ENCODE measurements at places on chromosomes 4 and X.

DNA sequence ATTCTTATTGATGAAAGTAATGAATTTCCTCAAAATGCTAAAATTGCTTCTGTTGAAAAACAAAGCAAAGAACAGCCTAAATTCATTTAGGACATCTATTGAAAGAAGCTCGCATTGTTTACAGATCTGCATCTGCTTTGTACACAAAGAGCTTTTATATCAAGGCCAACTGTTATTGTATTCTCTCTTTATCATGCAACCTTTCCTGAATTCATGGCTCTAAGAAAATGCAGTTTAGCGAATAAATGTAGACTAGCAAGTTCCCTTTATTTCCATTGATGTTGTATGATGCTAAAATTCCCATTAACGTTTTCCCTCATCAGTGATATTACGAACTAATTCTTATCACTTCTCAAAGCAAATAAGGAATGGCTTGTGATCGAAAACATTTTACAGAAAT, 446.3 kb downstream of the MID1IP1 start:
- DNase-seq, result no peak

DNA sequence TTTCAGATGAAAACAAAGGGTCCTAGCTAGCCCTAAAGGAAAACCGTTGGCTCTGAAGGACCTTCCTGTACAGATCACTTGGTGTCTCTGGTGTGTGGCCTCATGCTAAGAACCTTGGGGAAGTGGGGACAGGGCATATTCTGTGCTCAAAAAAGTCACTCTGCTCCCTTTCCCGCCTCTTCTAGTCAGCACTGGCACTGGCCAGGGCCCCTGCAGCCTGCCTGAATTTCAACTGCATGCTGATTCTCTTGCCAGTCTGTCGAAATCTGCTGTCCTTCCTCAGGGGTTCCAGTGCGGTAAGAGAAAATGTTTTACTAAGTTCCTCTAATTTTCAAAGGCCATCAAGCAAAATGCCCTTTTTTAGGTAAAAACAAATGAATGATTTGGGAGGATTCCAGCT, 3.4 kb downstream of the CYBB start:
- no peak for DNase-seq

DNA sequence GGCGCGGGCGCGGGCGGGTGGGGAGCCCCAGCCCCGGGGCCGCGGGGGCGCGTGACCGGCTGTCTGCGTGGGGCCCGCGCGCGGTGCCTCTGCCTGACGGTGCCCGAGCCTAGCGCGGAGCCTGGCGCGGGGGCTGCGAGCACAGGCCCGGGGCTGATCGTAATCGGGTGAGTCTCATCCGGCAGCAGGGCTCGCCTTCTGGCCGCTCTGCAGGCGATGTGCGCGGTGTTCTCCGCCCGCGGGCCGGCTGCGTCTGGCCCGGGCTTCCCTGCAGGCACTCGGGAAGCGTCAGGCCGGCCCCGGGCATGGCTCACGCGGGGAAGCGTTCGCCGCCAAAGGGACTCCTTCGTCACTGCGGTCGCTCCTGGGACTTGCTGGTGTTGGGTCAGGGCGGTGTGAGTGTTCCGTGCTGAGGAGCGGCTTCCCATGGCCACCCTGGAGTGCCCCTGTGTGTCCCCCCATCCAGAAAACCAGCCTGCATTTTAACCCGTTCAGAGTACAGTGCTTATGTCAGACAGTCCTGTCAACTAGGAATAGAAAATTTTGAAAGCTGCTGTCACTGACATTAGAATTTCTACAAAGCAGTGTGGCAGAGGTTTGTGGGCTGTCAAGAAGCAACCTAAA, 40.6 kb downstream of the FAM149A start:
- DNase-seq, result peak; percentile 62

GRCh38 chrX:9940421-9940820, 26.7 kb upstream of the CLDN34 start:
- DNase-seq, result peak; percentile 93

- no peak for DNase-seq
These were observed 12.8 kb downstream of the SCARB2 start for GRCh38 chr4:76200771-76201231.

DNA sequence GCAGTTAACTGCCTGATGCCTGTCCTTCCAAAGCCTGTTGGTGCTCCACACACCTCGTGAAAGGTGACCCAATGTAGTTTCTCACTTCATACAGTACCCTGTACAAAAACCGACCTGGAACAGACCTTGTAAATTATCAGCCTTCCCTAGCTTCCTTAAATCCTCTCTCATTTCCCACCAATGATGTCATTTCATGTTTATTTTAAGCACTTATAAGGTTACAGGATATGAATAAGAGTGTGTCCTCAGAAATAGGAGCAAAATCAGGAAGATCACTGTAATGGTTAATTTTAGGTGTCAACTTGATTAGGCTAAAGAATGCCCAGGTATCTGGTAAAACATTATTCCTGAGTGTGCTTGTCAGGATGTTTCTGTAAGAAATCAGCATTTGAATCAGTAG, 44.7 kb downstream of the TMEM150C start:
- peak; percentile 63 for DNase-seq

- no peak for DNase-seq
These were observed 54.8 kb downstream of the DHX15 start for GRCh38 chr4:24529555-24529954.

GRCh38 chrX:149718757-149719156, 6.9 kb downstream of the MAGEA11 start:
- no peak for DNase-seq

DNA sequence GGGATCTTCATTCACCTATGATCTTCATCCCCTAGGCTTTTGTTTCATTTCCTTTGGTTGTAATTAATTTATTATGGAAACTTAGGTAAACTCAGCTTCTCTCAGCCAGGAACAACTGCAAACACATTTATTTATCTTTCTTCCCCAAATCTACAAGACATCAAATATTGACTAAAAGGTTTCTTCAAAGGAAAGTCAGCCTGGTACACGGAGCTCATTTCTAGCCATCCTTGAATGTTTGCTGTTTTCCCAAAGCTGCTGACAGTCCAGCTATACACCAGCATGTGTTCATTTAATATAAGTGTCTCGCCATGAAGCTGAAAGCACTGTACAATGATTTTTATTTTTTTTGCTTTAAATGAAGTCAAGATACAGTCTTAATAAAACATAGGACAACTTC, 16.8 kb downstream of the RBM47 start:
- no peak for DNase-seq

DNA sequence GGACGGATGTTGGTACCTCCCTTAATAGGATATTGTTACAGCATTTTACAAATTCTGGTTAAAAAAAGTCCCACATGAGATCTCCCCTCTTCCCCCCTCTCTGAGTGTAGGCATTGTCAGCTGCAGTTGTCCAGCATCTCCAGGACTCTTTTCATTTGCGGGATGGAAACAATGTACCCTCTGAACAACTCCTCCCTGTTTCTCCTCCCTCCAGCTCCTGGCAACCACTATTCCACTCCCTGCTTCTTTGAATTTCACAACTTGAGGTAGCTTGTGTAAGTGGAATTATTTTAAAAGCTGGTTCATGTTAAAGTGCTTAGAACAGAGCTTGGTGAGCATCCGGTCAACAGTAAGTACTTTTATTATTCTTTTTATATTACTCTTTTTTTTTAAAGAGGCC, 69.8 kb downstream of the TBL1X start:
- peak; percentile 50 for DNase-seq

GRCh38 chrX:84340968-84341367, 153.0 kb upstream of the RPS6KA6 start:
- peak; percentile 53 for DNase-seq

DNA sequence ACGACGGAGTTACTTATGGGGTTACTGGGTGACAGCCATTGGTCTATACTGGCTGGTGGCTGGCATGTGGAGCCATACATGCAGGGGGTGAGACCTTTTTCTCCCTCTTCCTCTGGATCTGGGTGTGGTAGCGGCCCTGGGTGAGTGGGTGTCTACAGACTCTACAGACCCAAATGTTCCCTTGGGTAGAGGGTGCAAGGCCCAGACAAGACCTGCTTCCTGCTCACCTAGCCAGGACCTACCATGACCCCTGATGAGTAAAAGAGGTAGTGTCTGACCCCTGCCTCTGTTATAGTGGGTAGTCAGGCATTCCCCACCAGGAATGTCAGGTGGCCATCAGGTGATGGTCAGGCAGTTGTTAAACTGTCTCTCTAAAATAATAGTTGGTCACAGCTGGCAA, 66.8 kb downstream of the SLC2A9 start:
- DNase-seq, result no peak

DNA sequence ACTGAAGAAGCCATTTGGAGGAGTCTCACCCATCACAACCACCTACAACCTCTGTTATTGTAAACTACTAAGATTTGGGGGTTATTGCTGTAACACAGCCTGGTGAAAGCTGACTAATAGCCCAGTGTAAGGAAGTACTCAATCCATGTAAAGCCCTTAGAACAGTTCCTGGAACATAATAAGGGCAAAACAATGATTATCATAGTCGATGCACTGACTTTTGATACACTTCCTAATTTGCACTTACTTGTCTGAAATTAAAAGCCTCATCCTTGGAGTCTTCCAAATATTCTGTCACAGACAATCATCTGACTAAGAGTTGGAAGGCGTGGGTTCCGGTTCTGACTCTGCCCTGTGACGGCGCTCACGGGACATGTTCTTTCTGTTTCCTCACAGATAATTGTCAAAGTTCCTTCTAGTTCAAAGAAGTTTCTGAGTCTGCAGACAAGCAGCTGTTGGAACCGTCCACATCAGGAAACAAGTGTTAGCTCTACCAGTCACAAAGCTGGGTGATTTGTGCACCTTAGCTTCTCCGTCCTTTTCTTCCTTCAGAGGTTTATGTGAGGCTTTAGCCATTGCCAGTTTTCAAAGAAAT, 33.4 kb upstream of the RASGEF1B start:
- no peak for DNase-seq

DNA sequence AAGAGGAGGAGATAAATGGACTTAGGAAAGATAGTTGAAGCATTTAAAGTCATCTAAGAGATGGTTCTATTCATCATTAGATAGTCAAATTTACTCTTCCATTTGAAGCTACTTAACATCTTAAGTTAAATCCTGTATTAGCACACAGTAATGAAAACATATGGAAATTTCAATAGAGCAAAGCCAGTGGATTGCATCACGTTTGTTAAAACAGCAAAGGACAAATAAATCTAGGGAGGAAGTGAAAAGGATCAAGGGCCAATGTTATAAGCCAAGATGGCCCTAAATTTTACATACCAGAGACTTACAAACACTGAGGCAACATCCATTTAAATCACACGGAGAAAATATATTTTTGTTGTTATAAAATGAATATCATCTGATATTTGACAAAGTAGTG, 602.8 kb downstream of the INPP4B start:
- no peak for DNase-seq

- DNase-seq, result no peak
These were observed 46.2 kb upstream of the IGFBP7 start for GRCh38 chr4:57156242-57156990.

GRCh38 chrX:107971636-107972035, 10.5 kb downstream of the TEX13B start:
- DNase-seq, result no peak

GRCh38 chr4:189098932-189099696, 841.6 kb upstream of the FRG1 start:
- no peak for DNase-seq

- DNase-seq, result peak; percentile 68
These were observed 37.8 kb upstream of the FUNDC1 start for GRCh38 chrX:44580466-44580865.

DNA sequence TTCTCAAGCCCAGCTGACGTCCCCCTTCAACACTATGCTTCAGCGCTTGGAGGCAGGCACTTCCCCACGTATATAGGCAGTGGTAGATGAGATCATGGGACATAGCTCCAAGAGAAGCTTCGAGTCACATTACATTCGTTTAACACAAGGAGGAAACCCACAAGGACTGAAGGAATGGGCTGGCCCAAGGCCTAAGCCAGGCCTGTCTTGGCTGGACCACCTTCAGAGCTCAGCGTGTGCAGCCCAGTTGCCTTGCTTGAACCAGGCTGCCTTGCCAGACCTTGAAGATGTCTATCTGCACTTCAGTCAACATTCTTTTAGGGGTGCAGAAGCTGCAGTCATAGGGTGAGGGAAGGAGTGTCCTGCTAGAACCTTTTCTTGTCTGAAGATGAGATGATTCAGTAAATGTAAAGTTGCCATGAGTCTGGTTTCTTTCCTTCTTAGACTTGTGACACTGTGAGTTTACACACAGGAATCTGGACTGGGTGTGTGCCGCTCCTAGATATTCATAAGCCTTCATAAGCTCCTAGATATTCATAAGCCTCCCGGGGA, 144.1 kb upstream of the RBPJ start:
- peak; percentile 93 for DNase-seq

- DNase-seq, result no peak
These were observed 422.2 kb downstream of the GABRG1 start for GRCh38 chr4:45701621-45702020.

- peak; percentile 1 for DNase-seq
These were observed 201.4 kb downstream of the CCSER1 start for GRCh38 chr4:90328558-90328957.

DNA sequence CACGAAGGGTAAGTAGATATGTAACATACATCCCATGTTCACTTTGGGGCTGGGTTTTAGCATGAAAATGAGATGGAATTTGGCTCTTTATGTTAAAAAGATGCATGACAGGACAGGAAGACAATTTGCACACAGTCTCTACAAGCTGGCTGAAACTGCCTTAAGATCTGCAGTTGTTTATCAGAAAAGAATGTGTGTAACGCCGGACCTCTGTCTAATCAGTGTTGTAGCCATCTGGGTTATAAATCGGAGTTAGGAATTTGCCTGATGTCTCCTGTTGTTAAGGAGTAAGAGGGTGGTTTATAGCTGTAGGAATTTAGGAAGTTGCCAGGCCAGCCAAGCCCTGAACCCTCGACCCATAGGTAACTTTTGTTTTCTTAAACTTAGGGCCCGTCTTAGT, 562.9 kb upstream of the FAT1 start:
- DNase-seq, result peak; percentile 30

GRCh38 chr4:150909116-150909515, 106.0 kb downstream of the LRBA start:
- DNase-seq, result no peak

- no peak for DNase-seq
These were observed 130.1 kb downstream of the EGF start for GRCh38 chr4:110042545-110043517.

Data from astrocyte (in vitro differentiated cells and primary cell).